ENCODE measurements at places on chromosomes 1 and 21.

- DNase-seq: no peak
- H3K27me3 ChIP-seq: no peaks in the 10 kb centered on the region
- peaks cover 48% of the 10 kb centered on the region for H3K36me3 ChIP-seq
- H3K4me1 ChIP-seq: peaks cover 40% of the 10 kb centered on the region
- H3K27ac ChIP-seq: no peak overlapping the region
- H3K4me3 ChIP-seq: no peak overlapping the region
Measured at GRCh38 chr1:93549811-93550210, 101.9 kb downstream of the FNBP1L start.

- DNase-seq: no peak
- no peak overlapping the region for H3K4me3 ChIP-seq
- H3K27me3 ChIP-seq: no peaks in the 10 kb centered on the region
- H3K27ac ChIP-seq: no peak overlapping the region
- no peaks in the 10 kb centered on the region for H3K36me3 ChIP-seq
- H3K4me1 ChIP-seq: no peaks in the 10 kb centered on the region
Measured at GRCh38 chr21:15706696-15707095, 23.1 kb upstream of the USP25 start.

- H3K4me1 ChIP-seq: peaks cover 9% of the 10 kb centered on the region
- no peaks in the 10 kb centered on the region for H3K36me3 ChIP-seq
- no peaks in the 10 kb centered on the region for H3K27me3 ChIP-seq
- H3K27ac ChIP-seq: no peak overlapping the region
Measured at GRCh38 chr1:68454534-68454933, 4.8 kb upstream of the RPE65 start.

GRCh38 chr21:23394458-23394857 is 2212.8 kb downstream of the MRPL39 start:
- H3K27me3 ChIP-seq: no peaks in the 10 kb centered on the region
- peaks cover 5% of the 10 kb centered on the region for H3K4me1 ChIP-seq
- no peak overlapping the region for H3K27ac ChIP-seq
- no peak for DNase-seq
- H3K36me3 ChIP-seq: no peaks in the 10 kb centered on the region

- peaks cover 4% of the 10 kb centered on the region for H3K36me3 ChIP-seq
- H3K27ac ChIP-seq: peak overlapping the region; percentile 93
- H3K4me1 ChIP-seq: peaks cover 55% of the 10 kb centered on the region
- peaks cover 3% of the 10 kb centered on the region for H3K27me3 ChIP-seq
- no peak for DNase-seq
- no peak overlapping the region for H3K4me3 ChIP-seq
Measured at GRCh38 chr1:234772345-234773147, 162.6 kb upstream of the IRF2BP2 start.

- H3K4me1 ChIP-seq: peaks cover 42% of the 10 kb centered on the region
- peaks cover 23% of the 10 kb centered on the region for H3K36me3 ChIP-seq
- no peak overlapping the region for H3K27ac ChIP-seq
- H3K4me3 ChIP-seq: peak overlapping the region; percentile 83
- H3K27me3 ChIP-seq: peaks cover 54% of the 10 kb centered on the region
Measured at GRCh38 chr1:158112994-158113758, 67.5 kb upstream of the CD1D start.

GRCh38 chr1:1041092-1041523 is 21.2 kb downstream of the AGRN start:
- peaks cover 10% of the 10 kb centered on the region for H3K36me3 ChIP-seq
- H3K27ac ChIP-seq: no peak overlapping the region

GRCh38 chr21:38980416-38981313 is 174.9 kb downstream of the ETS2 start:
- peaks cover 56% of the 10 kb centered on the region for H3K4me1 ChIP-seq
- H3K27ac ChIP-seq: no peak overlapping the region
- no peak for DNase-seq
- peaks cover 4% of the 10 kb centered on the region for H3K36me3 ChIP-seq
- H3K27me3 ChIP-seq: peaks cover 6% of the 10 kb centered on the region

GRCh38 chr1:111256988-111257658 is 29.6 kb downstream of the CHI3L2 start:
- H3K27ac ChIP-seq: no peak overlapping the region
- H3K4me1 ChIP-seq: no peaks in the 10 kb centered on the region
- H3K36me3 ChIP-seq: no peaks in the 10 kb centered on the region
- DNase-seq: no peak
- peaks cover 15% of the 10 kb centered on the region for H3K27me3 ChIP-seq

DNA sequence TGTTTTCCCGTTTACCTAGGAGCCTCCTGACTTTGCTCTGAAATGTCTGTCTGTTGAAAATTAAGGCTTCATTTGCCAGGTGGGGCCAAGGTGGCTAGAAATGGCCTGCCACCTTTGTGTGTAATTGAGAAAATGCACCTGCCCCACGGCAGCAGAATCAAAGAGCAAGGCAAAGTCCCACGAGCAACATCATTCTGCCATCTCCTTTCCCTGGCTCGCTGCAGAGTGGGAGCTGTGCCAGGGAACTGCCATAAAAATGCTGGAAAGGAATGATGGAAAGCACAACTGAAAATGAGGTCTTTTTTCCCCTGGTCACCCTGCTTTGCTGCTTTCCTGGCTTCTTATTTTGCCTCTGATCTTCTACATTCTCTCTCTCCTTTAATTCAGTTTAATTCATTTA is 5.5 kb upstream of the OLFML2B start:
- H3K4me3 ChIP-seq: no peak overlapping the region
- no peak overlapping the region for H3K27ac ChIP-seq
- H3K36me3 ChIP-seq: no peaks in the 10 kb centered on the region
- no peak for DNase-seq
- H3K27me3 ChIP-seq: peaks cover 80% of the 10 kb centered on the region

DNA sequence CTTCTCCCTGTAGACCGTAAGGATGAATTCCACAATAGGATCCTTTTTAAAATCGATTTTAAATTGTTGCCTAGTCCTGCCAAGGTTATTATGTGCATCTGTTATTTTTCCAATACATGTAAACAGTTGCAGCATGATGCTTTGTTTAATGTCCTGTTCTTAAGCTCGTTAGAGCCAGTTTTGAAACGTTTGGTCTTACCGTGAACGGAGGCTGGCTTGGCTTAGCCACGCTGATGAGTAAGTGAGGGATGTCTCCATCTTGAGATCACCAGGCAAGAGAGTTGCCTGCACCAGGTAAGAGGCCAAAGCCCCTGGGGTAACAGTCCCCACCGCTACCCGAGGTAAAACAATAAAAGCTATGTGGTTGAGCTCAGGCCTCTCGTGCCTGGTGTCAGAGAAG is 17.3 kb downstream of the CSTB start:
- H3K4me1 ChIP-seq: peaks cover 21% of the 10 kb centered on the region
- no peak overlapping the region for H3K4me3 ChIP-seq
- DNase-seq: no peak
- H3K27ac ChIP-seq: peak overlapping the region; percentile 83
- peaks cover 27% of the 10 kb centered on the region for H3K36me3 ChIP-seq
- H3K27me3 ChIP-seq: no peaks in the 10 kb centered on the region

- DNase-seq: no peak
- H3K36me3 ChIP-seq: no peaks in the 10 kb centered on the region
- H3K4me3 ChIP-seq: no peak overlapping the region
- H3K27ac ChIP-seq: no peak overlapping the region
- no peaks in the 10 kb centered on the region for H3K27me3 ChIP-seq
Measured at GRCh38 chr21:27565364-27565763, 598.5 kb upstream of the ADAMTS5 start.

DNA sequence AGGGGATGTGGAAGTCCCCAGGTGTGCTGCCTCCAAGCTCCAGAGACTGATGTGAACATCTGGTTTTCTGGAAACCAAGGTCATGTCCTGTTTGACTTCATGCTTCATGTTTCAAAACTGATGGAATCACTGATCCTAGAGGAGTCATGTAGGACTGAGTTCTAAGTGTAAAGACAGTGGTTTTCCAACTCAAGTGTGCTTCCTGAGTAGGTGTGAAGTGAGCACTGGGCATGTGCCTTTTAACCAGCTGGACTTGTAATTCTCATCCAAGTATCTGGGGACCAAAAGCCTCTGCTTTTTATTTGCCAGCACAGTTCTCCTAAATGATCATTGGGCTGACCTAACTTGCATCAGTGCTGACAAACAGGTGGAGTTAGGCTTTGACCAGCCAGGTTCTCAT is 36.9 kb downstream of the ABCA4 start:
- H3K36me3 ChIP-seq: no peaks in the 10 kb centered on the region
- peaks cover 41% of the 10 kb centered on the region for H3K4me1 ChIP-seq
- no peak overlapping the region for H3K4me3 ChIP-seq

DNA sequence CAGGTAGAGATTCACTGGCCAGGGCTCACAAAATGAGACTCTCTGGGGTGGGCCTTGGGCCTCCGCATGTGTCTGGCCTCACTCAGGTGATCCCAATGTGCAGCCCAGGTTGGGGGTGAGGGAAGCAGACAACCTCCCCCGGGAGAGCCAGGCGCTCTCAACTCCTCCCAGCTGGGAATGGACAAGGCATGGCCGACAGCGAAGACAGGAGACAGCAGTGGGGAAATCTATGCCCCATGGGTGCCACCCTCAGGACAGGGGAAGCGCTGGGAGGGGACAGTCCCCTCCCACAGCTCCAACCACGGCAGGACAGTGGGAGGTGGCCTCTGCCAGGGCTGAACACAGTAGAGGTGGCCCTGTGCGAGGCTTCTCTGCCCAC is 47.7 kb downstream of the PRDM15 start:
- peaks cover 15% of the 10 kb centered on the region for H3K36me3 ChIP-seq
- H3K4me3 ChIP-seq: no peak overlapping the region
- no peak overlapping the region for H3K27ac ChIP-seq

DNA sequence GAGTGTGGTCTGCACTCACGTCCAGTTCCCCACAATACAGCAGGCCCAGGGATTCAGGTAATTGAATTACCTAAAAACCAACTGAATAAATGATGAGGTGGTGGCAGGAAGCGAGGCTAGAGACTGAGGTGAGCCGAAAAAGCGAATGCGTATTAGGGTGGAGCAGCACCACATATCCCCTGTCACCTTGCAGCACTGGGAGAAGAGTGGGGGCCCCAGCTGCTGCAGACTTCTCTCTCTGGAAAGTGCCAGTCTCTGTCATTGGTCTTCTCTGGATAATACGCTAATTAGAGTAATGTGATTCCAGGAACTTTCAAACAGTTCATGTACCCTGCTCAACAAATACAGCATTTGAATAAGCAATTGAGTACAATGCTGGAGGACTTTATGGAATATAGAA is 199.0 kb downstream of the RPS6KC1 start:
- H3K27ac ChIP-seq: no peak overlapping the region
- no peaks in the 10 kb centered on the region for H3K27me3 ChIP-seq
- H3K4me3 ChIP-seq: no peak overlapping the region

GRCh38 chr1:7642781-7643529 is 128.1 kb upstream of the VAMP3 start:
- H3K4me3 ChIP-seq: no peak overlapping the region
- no peak for DNase-seq
- H3K27me3 ChIP-seq: no peaks in the 10 kb centered on the region
- H3K36me3 ChIP-seq: no peaks in the 10 kb centered on the region

- peaks cover 69% of the 10 kb centered on the region for H3K27me3 ChIP-seq
- H3K4me1 ChIP-seq: no peaks in the 10 kb centered on the region
- no peak for DNase-seq
Measured at GRCh38 chr1:231612393-231613089, 14.0 kb upstream of the DISC1 start.

GRCh38 chr1:10196976-10197375 is 13.4 kb upstream of the KIF1B start:
- no peak overlapping the region for H3K27ac ChIP-seq
- peaks cover 28% of the 10 kb centered on the region for H3K27me3 ChIP-seq
- peaks cover 9% of the 10 kb centered on the region for H3K4me1 ChIP-seq
- no peaks in the 10 kb centered on the region for H3K36me3 ChIP-seq
- no peak for DNase-seq

- peaks cover 5% of the 10 kb centered on the region for H3K36me3 ChIP-seq
- peaks cover 26% of the 10 kb centered on the region for H3K4me1 ChIP-seq
- no peak overlapping the region for H3K4me3 ChIP-seq
- DNase-seq: no peak
Measured at GRCh38 chr1:20684050-20684620, 23.0 kb upstream of the DDOST start.

- peak overlapping the region; percentile 24 for H3K27ac ChIP-seq
- H3K36me3 ChIP-seq: no peaks in the 10 kb centered on the region
- no peaks in the 10 kb centered on the region for H3K4me1 ChIP-seq
Measured at GRCh38 chr1:209219791-209220524, 363.6 kb upstream of the CAMK1G start.

DNA sequence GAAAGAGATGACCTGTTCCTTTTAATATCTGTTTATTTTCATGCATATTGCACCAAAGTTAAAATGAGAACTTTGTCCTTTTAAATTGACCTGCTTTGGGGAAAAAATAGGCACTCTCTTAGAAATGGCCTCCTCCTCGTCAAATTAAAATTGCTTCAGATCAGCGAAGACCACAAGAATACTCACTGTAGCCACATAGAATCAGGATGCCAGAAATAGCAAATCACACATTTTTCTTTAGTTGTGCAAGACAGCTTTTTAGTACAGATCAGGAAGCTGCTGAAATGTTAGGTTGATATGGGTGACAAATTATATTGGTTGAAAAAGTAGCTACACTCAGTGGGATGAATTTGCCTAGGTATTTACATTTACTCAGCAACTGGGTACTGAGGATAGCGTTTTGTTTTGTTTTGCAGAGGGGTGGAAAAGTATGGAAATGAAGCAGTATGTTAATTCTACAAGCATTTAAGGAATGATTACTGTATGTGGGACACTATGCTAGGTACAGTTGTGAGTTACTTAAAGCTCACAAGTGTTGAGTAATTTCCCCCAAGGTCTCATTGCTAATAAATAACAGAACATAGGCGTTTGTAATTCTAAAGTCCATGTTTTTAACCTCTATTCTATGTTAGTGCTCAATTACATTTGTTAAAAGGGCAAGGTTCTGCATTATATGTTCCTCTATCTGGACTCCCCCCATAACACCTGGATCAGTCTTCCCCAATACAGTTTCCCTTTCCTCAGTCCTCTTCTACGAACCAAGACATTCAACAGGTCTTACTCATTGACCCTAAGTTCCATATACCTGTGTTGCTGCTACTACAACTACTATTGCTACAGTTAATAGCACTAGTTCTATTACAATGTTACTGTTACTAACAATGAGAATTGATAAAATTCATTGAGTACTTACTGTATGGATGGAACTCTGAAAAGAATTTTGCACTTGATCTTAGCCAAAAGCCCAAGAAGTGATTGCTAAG is 99.4 kb upstream of the S1PR1 start:
- peaks cover 18% of the 10 kb centered on the region for H3K4me1 ChIP-seq
- no peaks in the 10 kb centered on the region for H3K36me3 ChIP-seq
- no peak overlapping the region for H3K4me3 ChIP-seq

DNA sequence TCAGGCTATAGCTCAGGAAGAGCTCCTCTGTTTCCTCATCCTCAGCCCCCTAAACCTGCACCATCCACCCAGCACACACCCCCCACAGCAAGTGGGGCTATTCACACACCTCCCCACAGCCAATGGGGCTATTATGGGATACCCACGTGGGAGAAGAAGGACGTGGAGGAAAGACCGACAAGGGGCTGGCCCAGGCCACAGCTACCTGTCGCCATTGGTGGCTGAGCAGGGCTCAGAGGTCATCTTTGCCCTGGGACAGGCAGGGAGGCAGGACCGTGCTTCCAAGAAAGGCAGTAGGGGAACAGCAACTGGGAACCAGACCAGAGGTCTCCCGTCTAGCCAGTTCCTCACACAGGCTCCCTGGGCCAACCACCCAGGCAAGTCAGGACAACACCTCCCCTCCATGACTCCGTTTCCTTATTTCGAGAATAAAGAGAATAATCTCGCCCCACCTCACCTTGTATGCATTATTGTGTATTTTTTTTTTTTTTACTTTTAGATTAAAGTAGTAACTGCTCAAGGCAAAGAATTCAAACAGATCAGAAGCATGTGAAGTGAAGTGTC is 92.3 kb upstream of the TARDBP start:
- peaks cover 8% of the 10 kb centered on the region for H3K27me3 ChIP-seq
- DNase-seq: no peak
- no peak overlapping the region for H3K4me3 ChIP-seq

All from nephron progenitor cell (in vitro differentiated cells).